ENCODE measurements at places on chromosomes 2 and 18.

DNA sequence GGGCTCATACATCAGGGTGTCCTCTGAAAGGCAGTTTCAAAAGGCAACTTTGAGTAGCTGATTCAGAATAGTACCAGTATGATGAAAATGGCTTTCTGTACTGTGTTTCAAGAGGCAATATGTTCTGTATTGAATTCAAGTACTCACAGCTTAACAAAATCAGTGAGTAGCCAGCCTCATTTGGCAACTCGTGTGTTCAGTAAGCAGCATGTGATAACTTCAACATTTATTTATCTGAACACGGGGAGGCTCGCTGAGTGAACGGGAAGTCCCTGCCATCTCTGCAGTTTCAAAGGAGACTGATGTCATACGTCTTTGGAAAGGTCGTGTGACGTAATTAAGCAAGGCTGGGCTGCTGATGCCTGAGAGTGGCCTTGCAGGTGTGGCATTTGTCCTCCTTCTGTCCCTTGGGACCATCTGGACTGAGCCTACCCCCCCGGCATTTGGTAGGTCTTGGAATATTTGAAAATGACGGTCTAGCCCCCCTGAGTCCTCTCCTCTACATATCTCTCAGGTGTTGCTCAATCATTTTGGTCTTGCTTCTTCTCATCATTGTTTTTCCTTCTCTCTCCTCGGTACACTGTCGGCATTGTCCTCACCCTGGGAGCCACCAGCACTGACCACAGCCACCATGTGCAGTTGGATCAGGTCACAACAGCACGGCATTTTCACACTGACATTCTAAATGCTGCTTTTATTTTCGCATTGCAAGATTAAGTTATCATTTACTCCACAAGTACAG is 62.8 kb downstream of the SMIM21 start:
- DNase-seq, result peak; percentile 60

GRCh38 chr2:203688798-203689197 is 17.6 kb upstream of the CD28 start:
- DNase-seq, result no peak

- no peak for DNase-seq
Observed at GRCh38 chr2:120873958-120874887, 138.6 kb downstream of the GLI2 start.

DNA sequence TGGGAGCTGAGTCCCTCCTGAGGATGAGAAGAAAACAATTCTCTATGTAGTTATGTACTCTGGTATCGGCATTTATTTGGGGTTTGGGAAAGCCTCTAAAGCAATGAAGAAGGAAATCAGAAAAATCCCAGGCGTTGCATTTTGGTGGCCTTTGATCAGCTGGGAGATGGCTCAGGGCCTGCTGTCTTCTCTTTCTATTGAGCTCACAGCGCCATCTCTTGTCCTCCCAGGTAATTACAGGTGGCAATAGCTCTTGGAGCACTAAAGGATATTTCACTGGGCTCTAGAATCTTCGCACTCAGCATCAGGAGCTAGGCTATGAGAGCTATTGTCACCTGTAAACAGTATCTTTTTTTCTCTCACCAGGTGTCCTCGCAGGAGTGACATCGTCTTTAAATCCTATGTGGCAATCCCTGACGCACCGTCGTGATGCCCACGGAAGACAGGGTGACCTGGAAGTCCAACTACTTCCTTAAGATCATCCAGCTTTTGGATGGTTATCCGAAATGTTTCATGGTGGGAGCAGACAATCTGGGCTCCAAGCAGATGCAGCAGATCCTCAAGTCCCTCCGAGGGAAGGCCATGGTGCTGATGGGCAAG is 76.1 kb upstream of the PMAIP1 start:
- DNase-seq, result peak; percentile 61

DNA sequence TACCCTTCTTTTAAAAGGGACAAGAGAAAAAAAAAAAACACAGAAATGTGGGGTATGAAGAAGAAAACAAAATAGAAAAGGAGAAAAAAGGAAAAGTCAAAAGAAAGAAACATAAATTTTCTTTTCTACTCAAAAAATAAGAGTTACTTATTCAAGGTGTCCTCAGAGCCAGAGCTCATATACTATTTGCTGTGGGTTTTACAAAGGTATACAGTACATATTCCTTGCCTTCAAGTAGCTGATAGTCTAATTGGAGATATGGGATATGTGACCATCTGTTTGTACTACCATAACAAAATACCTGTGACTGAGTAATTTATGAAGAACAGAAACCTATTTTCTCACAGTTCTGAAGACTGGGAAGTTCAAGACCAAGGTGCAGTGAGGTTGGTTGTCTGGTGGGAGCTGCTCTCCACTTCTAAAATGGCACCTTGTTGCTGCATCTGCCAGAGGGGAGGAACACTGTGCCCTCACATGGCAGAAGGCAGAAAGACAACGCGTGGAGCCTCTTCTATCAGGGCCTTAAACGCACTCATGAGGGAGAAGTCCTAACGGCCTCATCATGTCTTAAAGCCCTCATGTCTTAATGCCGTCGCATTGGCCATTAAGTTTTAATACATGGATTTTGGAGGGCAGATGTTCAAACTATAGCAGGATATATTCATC is 33.9 kb downstream of the NBAS start:
- no peak for DNase-seq

DNA sequence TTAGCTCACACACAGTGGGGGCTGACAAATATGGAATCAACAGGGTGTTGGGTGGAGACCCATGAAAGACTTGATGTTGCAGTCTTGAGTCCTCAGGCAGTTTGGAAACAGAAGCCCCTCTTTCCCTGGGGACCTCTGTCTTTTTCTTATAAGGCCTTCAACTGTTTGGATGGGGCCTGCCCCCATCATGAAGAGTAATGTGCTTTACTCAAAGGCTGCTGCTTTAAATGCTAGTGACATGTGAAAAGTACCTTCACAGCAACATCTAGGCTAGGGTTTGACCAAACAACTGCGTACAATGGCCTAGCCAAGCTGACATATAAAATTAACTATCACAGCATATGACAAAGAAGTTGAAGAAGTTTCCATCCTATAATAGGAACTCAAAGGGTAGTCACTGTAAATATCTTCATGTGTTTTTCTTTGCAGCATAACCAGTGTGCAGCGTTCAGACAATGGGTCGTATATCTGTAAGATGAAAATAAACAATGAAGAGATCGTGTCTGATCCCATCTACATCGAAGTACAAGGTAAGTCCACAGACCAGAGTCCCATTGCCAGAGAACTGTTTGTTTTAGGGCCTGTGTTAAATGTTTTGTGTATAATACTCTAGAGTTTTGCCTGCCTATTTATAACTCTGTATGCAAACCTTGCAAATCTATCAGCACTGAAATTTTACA is 46.3 kb downstream of the MERTK start:
- no peak for DNase-seq

DNA sequence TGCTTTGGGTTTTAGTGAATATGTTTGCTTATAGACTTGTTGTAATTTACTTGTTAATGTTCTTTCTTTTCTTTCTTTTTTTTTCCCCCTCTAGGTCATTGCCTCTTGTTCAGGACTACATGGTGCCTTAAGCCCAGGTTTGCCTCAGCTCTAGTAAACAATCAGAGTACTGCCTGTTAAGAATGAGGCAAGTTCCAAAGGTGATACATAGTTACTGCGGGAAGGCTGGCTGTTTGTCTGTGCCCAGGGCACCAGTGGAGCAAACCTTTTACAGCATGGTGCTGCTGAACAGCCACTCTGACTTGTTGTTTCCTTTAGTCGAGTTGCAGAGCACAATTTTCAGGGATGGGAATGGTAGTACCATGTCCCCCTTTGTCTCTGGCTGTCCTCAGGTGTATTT is 517.2 kb downstream of the NYAP2 start:
- no peak for DNase-seq

- no peak for DNase-seq
Observed at GRCh38 chr2:65992198-65992554, 442.7 kb upstream of the MEIS1 start.

DNA sequence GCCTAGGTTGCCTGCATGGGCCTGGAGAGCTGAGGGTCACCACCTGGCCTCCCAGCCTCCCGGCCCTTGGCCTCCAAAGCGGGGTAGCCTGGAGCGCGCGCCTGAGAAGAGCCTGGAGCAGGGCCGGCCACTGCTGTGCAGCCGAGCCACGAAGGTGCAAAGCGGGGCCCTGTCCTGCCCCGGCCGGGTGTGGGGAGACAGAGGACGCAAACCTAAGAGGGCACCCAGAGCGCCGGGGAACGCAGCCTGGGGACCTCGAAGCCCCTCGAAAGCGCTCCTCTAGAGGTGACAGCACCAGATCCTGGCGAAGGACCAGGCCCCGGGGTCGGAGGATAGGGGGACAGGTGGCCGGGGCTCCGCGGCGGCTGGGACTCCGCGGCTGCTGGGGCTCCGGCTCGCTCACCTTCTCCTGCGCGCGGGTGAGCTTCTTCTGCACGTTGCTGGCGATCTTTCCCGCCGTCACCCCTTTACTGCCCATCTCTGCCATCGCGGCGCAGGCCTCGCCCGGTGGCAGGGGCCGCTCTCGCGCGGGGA is 430 bp downstream of the BIN1 start:
- DNase-seq, result no peak

- DNase-seq, result no peak
Observed at GRCh38 chr2:27860111-27860510, 30.1 kb downstream of the RBKS start.

DNA sequence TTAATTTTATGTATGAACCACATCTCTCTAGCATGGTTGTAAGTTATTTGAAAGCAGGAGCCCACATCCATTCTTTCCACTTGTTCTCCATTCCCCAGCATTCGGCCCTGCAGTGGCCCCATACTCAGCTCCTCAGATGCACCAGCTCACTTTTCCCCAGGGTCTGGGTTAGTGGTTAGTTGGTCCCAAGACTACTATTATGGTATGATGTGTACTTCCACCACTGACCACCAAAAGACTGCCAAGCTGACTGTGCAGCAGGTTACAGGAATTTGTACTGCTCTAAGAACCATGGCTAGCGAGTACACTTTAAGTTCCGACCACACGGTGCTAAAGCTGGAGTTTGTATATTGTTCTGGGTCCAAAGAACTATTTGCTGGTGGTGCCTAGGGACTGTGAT is 413.6 kb upstream of the TCF4 start:
- no peak for DNase-seq

All from DMS153 (cell line).